Activated naive CD8-positive, alpha-beta T cell treated with anti-CD3 and anti-CD28 coated beads, Interleukin-2, amount 10 ng/mL, durations not matched to agents 7 days and 5 days (primary cell): ENCODE measurements at places on chromosomes 13 and 19. TPM values are rescaled to one million over a fixed set of nuclear protein-coding genes. Genes with fewer than 3 reads are reported as not detected.

Gene CGB1
- not detected for total RNA-seq

Gene APLP1
- total RNA-seq = 1.2 TPM

Gene PDE4A
- 29.2 TPM for total RNA-seq

Gene MISP3
- total RNA-seq = 1.6 TPM

Gene ONECUT3
- not detected for total RNA-seq

Gene CACNG8
- total RNA-seq = not detected

Gene CFAP97D2
- total RNA-seq = 0.22 TPM

Gene KLF12
- total RNA-seq = 50.5 TPM

Gene ZNF529
- 24.2 TPM for total RNA-seq

DNA sequence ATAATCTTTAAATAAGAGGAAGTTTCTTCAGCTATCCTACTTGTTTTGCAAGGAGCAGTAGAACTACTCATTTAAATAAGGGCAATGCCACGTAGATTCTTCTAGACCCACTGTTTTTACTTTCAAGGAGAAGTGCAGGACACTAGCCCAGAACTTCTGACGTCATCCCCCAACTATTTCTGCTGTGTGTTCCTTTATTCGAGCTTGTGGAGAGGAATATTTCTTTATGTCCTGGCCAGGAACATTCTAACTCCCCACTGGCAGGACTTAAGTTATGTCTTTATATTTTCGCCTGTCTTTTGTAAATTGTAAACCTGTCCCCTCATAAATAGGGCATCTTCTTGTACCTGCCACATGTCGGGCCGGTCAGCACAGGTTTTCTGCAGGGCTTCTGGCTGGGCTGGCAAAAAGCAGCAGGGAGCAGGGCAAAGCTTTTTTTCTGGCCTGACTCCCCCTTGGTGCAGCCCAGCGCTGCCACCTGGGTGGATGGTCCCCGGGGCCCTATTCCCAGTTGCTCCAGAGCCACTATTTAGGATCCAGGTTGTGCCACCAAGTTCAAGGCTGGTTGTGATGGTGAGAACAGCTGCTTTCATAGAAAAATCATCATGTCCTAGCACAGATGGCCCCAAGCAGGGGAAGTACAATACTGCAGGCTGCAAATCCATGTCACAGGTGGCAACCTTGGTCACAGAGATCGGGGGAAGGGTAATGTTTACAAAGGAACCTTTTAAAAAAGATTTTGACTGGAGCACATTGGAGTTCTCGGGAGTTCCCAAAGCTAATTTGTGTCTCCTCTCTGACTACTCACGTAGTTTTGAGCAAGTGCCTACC lies 1.8 kb downstream of the MBNL2 start:
- H3K36me3 ChIP-seq = no peaks in the 10 kb centered on the region
- no peaks in the 10 kb centered on the region for H3K27me3 ChIP-seq
- peak overlapping the region; percentile 81 for H3K27ac ChIP-seq
- H3K4me3 ChIP-seq = peak overlapping the region; percentile 93
- DNase-seq = peak; percentile 35
- peaks cover 48% of the 10 kb centered on the region for H3K4me1 ChIP-seq

DNA sequence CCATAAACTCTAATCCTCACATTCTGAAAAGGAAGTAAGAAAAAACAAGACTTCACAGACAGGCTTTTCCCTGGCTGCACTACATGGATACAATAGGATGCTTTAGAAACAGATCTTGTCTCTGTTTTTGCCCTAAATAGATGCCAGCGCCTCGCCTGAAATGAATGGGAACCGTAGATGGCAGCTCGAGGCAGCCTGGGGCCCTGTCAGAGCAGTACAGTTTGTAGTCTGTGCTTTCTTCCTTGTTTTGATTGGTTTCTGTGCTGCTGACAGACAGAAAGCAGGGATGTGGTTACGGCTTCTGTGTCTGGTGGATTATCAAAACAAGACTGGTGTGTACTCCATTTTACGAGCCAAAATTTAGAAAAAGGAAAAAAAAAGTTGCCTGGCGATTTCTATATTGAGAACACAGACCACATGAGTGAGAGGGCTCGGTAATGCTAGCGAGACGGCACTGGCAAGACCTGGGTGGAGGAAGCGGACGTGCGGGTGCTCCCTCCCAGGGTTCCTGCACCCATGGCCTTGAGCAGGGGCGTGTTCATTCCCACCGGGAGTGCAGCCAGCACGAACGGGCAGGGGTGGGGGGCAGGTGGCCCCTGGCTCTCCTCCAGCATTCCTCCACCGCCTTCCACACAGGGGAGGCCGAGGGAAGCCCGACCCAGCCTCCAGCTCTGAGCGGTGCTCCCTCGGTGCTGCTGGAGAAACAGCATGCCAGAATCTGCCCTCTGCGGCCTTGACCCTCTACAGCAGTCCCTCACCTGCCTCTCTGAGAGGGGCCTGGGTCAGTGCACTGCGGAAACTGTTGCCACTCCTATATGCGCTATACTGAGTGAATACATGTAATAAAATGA lies 37.6 kb upstream of the C1QTNF9 start:
- no peaks in the 10 kb centered on the region for H3K27me3 ChIP-seq
- peaks cover 80% of the 10 kb centered on the region for H3K4me1 ChIP-seq
- H3K4me3 ChIP-seq = peak overlapping the region; percentile 91
- peaks cover 21% of the 10 kb centered on the region for H3K36me3 ChIP-seq
- DNase-seq = peak; percentile 65

DNA sequence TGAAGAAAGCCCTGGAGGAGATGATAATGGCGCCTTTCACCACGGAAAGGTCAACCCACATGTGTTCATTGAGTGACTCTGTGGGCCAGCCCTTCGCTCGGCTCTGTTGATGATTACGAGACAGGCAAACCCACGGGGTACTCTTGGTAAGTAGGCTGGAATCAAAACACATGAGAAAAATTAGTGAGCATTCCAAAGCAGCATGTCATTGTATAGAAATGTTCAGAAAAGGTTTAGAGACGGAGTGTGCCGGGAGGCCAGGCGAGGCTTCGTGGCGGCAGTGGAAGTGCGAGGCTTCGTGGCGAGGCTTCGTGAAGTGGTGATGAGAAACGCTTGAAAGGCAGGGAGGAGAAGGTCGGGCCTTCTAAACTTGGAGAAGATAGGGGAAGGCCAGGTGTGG lies 144.3 kb downstream of the ZNF536 start:
- H3K27me3 ChIP-seq = no peaks in the 10 kb centered on the region
- no peak overlapping the region for H3K4me3 ChIP-seq
- no peaks in the 10 kb centered on the region for H3K36me3 ChIP-seq
- H3K4me1 ChIP-seq = no peaks in the 10 kb centered on the region
- DNase-seq = no peak

- peaks cover 5% of the 10 kb centered on the region for H3K36me3 ChIP-seq
- no peaks in the 10 kb centered on the region for H3K27me3 ChIP-seq
- no peak for DNase-seq
- no peak overlapping the region for H3K27ac ChIP-seq
- peaks cover 18% of the 10 kb centered on the region for H3K4me1 ChIP-seq
- no peak overlapping the region for H3K4me3 ChIP-seq
These were observed 75.4 kb upstream of the TNFSF11 start for GRCh38 chr13:42498521-42498920.

DNA sequence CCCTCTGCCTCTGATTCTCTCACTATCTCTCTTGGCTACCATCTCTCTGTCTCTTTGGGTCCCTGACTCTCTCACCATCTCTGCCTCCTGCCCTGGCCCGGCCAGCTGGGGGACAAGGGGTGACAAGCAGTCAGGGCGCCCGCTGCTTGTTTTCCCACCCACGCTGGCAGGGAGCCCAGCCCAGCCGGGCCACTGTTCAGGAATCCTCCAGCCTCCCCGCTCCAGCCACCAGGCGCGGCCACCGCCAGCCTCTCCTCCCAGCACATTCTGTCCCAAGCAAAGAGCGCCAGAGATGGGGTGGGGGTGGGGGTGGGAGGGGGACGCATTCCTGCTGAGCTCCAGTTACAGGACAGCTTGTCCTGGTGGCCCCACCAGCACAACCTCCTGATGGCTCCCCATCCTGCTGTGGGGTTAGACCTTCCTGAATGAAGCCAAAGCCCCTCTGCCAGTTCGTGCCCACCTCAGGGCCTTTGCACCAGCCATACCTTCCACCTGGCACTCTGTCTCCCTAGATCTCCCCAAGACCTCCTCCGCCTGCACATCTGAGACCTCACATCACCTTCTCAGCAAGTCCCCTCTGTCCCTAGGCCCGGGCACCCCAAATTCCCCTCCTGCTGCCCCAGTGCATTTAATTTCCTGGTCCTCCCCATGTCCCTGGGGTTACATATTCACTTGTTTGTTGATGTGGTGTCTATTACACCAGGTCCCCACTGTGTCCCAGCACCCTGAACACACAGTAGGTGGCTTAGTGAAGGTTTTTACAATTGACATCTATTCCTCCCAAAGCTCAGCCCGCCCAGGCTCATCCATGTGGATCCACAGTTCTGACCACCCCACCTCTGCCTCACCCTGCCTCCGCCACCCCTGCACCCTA lies 12.5 kb downstream of the ARRDC2 start:
- H3K27ac ChIP-seq = peak overlapping the region; percentile 98
- DNase-seq = no peak
- H3K4me1 ChIP-seq = peaks cover 54% of the 10 kb centered on the region
- H3K36me3 ChIP-seq = peaks cover 5% of the 10 kb centered on the region
- no peak overlapping the region for H3K4me3 ChIP-seq

- no peaks in the 10 kb centered on the region for H3K36me3 ChIP-seq
- no peak overlapping the region for H3K4me3 ChIP-seq
- H3K4me1 ChIP-seq = no peaks in the 10 kb centered on the region
- no peak for DNase-seq
These were observed 61.1 kb upstream of the TPM4 start for GRCh38 chr19:16014923-16015804.

DNA sequence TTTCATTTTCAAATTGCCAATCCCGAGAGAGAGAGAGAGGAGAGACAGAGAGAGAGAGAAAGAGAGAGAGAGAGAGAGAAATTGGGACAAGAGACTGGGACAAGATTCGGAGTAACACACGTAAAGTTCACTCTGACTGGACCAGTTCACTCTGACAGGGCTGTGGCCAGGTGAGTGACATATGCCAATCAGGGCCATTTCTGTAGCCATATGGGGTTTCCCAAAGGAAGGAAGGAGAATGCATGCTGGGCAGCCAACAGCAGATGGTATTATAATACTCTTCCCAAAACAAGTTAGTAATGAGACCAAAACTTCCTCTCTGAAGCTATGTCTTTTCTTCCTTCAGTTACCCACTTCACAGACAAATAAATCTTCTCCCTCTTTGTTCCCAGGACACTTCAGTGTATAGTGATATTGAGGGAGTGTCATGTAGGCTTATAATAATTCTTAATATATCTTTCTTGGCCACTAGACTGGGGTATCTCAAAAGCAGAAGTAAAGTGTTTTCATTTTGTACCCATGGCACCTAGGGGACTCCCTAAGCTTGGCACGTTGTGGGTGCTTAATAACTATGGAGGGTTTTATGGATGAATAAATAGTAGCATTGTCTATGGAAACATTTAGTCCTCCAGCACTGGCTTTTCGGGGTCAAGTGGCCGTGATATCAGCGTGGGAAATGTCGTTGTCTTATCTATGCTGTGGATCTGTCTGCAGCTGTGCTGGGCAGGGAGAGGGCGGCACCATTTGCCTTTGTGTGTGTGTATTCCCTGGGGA lies 51.6 kb downstream of the SERP2 start:
- H3K27ac ChIP-seq = no peak overlapping the region
- peaks cover 7% of the 10 kb centered on the region for H3K27me3 ChIP-seq
- H3K36me3 ChIP-seq = no peaks in the 10 kb centered on the region
- H3K4me1 ChIP-seq = no peaks in the 10 kb centered on the region
